ENCODE measurements at places on chromosomes 11 and 22.

DNA sequence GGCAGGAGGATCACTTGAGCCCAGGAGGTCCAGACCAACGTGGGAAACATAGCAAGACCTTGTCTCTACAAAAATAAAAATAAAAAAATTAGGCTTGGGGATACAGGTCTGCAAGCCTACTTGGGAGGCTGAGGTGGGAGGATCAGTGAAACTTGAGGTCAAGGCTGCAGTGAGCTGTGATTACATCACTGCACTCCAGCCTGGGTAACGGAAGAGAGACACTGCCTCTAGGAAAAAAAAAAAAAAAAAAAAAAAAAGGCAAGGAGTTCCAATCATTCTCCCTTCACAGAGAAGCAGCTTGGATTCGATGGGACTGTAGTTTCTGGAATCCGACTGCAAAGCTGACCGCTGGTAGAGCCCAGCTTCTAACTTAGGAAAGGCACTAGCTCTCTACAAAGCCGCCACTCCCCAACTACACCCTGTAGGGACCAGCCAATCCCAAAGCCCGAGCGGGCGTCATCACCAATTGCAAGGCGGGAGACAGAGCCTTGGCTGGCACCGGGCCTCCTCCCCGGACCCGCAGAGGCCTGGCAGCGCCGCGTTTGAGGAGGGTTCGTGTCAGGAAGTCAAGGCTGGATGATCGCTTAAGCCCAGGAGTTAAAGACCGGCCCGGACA, 716 bp upstream of the DDB2 start:
- H3K4me1 ChIP-seq: peaks cover 35% of the 10 kb centered on the region
- peak; percentile 10 for DNase-seq
- peaks cover 5% of the 10 kb centered on the region for H3K27me3 ChIP-seq

DNA sequence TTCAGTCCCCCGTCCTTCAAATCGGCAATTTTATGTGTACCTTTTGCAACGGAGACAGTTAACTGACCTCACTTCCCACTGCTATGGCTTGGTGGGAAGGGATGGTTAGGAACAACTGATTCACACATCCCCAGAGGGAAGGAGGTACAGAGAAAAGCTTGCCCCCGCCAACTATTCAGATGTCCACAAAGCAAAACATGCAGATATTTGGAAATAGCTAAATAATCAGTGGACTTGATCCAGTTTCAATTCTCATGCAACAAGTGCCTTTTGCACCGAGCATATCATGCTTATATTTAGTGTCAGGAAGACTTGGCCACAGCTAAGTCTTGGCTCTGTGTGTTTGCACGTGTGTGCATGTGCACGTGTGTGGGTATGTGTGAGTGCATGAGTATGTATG, 144.6 kb downstream of the SNX19 start:
- H3K4me1 ChIP-seq: peaks cover 37% of the 10 kb centered on the region
- no peak overlapping the region for H3K4me3 ChIP-seq
- no peaks in the 10 kb centered on the region for H3K27me3 ChIP-seq
- H3K36me3 ChIP-seq: no peaks in the 10 kb centered on the region

- DNase-seq: no peak
- no peak within 1 kb of the TSS for H3K27ac ChIP-seq
- H3K4me3 ChIP-seq: no peak within 1 kb of the TSS
- no peaks in the 10 kb centered on the region for H3K4me1 ChIP-seq
- H3K36me3 ChIP-seq: peaks cover 2% of the 10 kb centered on the region
- H3K27me3 ChIP-seq: no peaks in the 10 kb centered on the region
Observed at GRCh38 chr11:49208006-49208721, at the start of gene FOLH1. TSS of gene FOLH1 (minus strand) at chr11:49208602. CDS start at chr11:49208409, 193 bp downstream.

GRCh38 chr22:33443683-33444082, 385.5 kb upstream of the SYN3 start:
- no peak overlapping the region for H3K4me3 ChIP-seq
- no peaks in the 10 kb centered on the region for H3K27me3 ChIP-seq
- no peak overlapping the region for H3K27ac ChIP-seq
- DNase-seq: no peak

DNA sequence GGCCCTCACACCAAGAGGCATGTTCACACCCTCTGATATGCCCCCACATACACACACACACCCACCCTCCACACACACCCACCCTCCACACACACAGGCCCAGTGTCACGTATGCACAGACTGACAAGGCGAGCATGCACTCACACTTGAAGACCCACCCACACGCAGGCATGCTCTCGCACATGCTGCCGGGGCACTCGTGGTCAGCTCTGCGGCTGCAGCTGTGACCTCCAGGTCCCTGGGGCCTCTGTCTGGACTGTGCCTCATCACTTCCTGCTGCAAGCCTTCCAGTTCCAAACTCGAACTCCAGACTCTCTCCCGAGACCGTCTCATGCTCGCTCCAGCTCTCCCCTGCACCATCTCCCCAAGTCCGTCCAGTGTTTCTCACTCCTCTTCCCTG, 9.5 kb downstream of the DCHS1 start:
- no peak for DNase-seq
- H3K27me3 ChIP-seq: peaks cover 2% of the 10 kb centered on the region
- no peaks in the 10 kb centered on the region for H3K36me3 ChIP-seq
- H3K4me1 ChIP-seq: no peaks in the 10 kb centered on the region
- H3K27ac ChIP-seq: no peak overlapping the region

GRCh38 chr11:3165916-3166267, 782 bp upstream of the OSBPL5 start:
- no peak overlapping the region for H3K27ac ChIP-seq
- no peaks in the 10 kb centered on the region for H3K36me3 ChIP-seq
- H3K4me3 ChIP-seq: peak overlapping the region; percentile 93
- peaks cover 43% of the 10 kb centered on the region for H3K4me1 ChIP-seq
- DNase-seq: no peak

DNA sequence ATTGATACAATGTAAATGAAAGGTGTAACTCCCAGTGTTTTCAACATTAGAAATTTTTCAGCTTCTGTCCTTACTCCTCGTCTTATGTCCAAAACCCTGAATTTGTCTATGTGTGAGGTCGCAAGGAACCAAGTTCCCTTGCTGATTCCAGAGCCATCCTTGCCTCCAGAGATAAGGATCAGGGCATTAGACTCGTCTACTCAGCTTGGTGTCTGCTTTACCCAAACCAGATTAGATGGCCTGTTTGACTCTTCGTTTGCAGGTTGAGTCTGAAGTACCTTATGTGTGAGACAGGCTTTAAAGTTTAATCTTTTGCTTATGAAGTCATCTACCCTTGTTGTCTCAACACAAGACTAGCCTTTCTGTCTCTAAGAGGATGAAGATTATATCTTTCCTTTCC, 55.6 kb downstream of the SPECC1L start:
- no peaks in the 10 kb centered on the region for H3K27me3 ChIP-seq
- H3K27ac ChIP-seq: no peak overlapping the region
- H3K4me1 ChIP-seq: no peaks in the 10 kb centered on the region
- no peak for DNase-seq
- H3K36me3 ChIP-seq: peaks cover 4% of the 10 kb centered on the region

Measured in neural crest cell (in vitro differentiated cells).